ENCODE measurements at places on chromosomes 12 and 14.

DNA sequence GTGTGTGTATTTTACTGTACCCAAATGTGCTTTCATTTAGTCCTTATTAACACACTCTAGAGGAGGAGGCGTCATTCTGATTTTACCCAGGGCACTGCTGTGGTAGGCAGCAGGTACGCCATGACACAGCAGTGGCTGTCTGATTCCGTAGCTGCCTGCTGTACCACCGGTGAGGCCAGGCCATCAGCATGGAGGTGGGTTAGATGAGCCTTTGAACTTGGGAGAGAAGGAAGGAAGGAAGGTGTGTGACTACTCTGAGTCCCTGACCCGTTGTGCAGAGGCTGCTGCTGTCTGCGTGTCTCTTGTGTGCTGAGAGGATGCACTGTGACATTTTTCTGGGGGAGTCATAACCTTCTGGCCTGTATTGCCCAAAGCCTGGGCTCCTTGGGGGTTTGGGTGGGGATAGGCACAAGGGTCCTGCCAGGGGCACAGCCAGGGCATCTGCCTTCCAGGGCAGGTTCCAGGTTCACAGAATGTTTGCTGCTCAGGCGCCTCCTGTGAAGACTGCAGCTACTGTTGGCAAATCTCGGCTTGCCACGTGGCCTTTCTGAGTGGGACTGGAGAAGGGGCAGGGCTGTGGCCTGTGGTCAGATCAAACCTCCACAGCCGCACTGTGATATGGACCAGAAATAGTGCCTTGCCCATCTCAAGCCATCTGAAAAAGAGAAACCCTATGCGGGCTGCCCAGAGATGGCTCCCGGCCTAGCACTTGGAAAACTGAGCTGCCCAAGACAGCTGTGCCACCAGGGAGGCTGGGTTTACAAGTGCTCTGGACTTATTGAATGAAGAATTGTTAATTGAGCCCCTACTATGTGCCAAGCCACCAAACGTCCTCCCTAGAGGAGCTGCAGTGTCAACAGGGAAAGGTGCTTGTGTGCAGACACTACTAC, 47.1 kb downstream of the MLXIP start:
- no peak for DNase-seq

DNA sequence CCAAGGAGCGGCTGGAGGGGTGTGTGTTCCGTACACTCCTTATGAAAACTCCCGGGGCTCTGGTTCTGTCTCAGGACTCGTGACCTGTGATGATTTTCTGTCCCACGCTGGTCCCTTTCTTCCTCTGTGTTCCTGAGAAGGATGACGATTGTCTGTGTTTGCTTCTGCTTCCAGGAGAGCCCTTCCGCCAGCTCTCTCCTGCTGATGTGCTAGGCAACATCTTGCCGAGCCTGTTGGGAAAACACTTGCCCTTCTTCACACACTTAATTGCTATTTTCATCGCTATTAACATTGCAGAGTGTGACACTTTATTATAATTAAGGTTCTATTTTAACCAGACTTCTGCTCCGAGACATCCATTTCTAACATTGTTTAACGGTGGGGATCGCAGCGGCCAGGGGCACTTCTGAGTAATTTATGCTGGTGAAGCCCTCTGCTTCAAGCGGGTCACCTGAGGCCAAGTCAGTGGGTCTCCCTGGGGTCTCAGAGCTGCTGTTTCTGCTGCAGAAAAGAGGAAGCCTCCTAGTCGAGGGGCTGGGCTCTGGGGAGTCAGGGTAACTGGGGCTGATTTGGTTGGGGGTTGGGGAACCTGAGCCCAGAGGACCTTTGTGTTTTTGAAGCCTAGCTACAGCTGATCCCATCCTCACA, 88.6 kb downstream of the PRMT8 start:
- DNase-seq: no peak

DNA sequence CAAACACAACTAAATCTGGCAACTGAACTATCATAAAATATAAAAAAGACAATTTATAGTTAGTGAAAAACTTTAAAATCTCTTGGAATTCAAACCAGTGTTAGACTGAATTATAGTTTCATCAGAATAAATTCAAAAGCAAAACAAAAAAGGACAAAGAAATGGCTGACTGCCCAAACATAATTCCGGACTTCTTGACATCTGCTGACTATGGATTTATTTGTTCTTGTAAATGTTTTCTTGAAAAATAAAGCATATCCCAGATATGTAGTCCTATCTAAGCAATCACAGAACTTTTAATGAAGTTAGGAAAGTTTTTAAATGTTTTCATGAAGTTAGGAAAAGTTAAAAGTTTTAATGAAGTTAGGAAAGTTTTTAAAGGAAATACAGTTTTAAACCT, 45.8 kb upstream of the CNTN1 start:
- no peak for DNase-seq

GRCh38 chr14:55547650-55548315, 32.2 kb upstream of the KTN1 start:
- DNase-seq: no peak
